Amniotic epithelial cell (primary cell): ENCODE measurements at places on chromosomes 1 and 21.

GRCh38 chr1:152796421-152796820 is at the start of gene LCE1D:
Gene LCE1D (plus strand): TSS chr1:152796721. CDS start chr1:152797795, 1,074 bp downstream.
- no peak for DNase-seq

DNA sequence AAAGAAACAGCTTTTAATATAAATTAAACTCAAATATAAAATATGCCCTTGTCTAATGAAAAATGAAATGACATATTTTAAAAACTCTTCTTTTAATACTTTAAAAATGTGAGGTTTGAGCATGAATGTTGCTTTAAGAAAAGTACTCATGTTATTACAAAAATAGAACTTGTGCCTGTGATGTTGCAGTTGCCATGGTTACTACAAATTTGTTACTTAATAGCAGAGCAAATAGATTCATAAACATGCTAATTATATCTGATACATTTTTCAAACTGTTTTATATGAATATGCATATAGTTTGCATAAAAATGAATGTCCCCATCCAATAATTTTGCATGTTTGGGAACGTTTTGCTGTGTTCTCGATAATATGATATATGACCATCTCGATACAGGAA is 152.3 kb upstream of the DPYD start:
- DNase-seq, result no peak

DNA sequence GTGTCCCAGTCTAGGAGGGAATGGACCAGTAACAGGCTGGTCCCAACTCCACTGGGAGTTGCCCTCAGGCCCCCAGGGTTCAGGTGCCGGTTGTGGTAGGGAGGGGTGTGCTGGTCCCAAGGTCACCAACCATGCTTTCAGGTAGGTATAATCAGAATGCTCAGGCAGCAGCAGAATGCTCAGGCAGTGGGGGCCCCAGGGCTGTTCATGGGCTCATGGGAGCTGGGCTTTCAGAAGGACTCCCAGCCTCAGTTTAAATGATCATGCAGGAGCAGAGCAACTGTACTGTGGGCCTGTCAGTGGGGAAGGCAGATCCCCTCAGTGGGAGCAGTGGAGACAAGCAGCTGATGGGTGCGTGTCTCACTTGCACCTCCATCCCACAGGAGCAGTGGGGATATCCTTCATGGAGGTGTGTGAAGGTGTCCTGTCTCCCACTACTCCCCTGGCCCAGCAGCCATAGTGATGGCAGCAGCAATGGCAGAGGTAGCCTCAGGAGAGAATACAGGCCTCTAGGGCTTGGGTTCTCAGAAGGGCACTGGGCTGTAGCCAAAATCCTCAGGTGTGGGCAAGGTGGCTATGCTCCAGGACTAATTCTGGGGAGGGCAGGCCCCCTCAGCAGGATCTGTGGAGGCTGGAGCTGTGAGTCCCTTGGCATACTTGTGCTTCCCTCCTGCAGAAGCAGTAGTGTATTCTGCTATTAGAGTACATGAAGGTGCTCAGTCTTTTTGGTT is 917.3 kb upstream of the B3GALT2 start:
- no peak for DNase-seq

- DNase-seq, result no peak
Observed at GRCh38 chr1:118118469-118118868, 66.6 kb downstream of the SPAG17 start.

DNA sequence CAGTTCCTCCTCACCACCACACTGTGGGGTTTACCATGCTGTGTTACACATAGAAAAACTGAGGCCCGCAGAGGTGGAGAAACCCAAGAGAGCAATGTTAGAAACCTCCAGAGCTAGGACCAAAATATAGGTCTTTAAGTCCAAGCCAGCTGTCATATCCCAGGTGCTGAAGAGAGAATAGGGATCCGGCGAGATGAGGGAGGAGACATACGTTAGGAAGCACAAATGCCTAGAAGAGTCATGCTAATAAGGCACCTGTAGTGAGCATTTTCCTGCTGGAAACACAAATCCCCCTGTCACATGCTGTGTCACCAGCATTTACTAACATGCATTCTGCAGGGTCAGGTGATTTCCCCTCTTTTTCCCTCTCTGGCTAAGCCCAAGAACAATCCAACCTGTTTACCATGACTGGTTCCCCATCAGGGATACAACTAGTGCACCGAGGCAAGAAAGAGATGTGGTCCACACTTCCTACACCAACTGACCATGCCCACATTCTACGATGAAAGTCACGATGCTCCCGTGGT is 168.6 kb upstream of the CAMK1G start:
- DNase-seq, result no peak

GRCh38 chr21:44658913-44659595 is 1.3 kb downstream of the KRTAP12-3 start:
- no peak for DNase-seq

- DNase-seq, result no peak
Observed at GRCh38 chr21:46009951-46010705, 28.6 kb downstream of the COL6A1 start.

- DNase-seq, result peak; percentile 75
Observed at GRCh38 chr1:214404571-214405213, 123.7 kb downstream of the SMYD2 start.

- peak; percentile 46 for DNase-seq
Observed at GRCh38 chr1:109499661-109500536, 6.0 kb downstream of the CYB561D1 start.

DNA sequence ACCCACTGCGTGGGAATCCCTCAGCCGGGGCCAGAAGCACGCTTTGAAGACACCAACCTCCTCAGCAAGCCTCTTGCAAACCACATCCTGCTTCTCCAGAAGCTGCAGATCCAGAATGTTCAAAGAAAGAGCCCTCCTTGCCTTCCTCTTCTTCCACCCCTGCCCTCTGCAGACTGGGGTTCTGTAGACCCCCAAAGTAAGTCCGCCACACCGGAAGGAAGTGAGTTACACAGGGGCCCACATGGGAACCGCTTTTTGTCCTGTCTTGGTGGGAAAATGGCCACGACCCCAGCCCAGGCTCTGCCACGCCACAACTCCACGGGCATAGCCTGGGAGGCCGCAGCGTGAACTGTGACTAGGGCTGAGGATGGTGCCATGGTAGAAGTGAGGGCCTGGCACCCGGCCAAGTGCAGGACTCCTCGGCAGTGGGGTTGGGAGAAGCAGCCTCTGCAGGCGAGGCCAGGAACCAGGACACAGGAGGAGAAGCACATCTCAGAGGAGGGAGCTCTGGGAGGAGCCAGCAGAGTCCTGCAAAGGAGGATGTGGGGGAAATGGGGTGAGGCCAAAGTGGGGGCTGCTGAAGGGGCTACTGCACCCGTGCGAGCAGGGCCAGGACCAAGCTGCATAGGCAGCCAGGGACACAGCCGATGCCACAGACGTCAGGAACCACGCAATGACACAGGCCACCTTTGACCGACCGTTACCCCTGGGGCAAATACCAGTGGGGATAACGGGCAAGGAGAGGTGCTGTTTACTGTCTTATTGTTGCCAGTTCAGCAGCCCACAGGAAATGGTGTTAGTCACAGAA is 30.9 kb downstream of the PDE9A start:
- no peak for DNase-seq

GRCh38 chr1:215228193-215228592 is 145.7 kb downstream of the KCNK2 start:
- no peak for DNase-seq

- DNase-seq, result peak; percentile 79
Observed at GRCh38 chr1:181086926-181087325, 1.6 kb upstream of the IER5 start.

DNA sequence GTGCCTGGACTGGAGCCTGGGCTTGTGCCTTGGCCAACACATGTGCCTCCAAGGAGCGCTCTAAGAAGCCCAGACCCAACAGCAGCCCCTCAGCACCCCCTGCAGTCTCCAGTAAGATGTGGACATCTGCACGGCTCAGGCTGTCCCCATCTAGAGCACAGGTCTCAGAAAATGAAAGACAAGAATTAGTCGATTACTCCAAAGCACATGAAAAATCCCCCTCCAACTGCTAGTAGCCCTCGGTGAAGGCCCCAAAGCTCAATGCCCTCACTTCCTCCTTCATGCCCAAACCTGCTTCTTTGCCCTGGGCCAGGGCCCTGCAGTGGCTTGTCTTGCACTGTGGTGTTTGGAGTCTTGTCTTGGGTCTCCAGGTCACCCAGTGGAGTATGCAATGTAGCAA is 21.9 kb upstream of the ERO1B start:
- DNase-seq, result no peak

DNA sequence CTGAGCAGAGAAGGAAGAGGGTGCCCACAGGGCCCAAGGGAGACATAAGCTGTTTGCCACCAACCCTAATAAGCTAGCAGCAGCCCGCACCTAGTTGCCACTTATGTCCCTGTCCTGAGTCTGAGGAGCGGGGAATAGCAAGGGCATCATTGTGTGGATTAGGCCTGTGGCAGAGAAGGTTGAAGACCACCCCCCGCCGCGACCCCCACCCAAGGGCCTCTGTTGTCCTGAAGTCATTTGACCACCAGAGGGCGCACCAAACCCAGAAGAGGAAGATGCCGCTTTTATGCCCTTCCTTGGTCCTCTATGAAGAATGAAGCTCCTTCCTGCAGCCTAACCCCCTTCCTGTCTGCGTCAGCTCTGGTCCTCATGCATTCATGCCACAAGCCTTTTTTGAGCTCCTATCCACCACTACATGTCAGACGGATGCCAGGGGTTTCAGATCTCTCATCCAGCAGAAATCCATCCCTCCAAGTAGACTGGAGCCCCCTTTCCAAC is 16.6 kb downstream of the RHBG start:
- DNase-seq, result peak; percentile 59
